ENCODE measurements at places on chromosomes 16 and 17.

GRCh38 chr17:45395569-45396415, 36.9 kb downstream of the ARHGAP27 start:
- DNase-seq: no peak

GRCh38 chr16:53429221-53429943, 4.9 kb upstream of the RBL2 start:
- no peak for DNase-seq

GRCh38 chr17:19978209-19978802, 678 bp upstream of the AKAP10 start:
- DNase-seq: peak; percentile 46

DNA sequence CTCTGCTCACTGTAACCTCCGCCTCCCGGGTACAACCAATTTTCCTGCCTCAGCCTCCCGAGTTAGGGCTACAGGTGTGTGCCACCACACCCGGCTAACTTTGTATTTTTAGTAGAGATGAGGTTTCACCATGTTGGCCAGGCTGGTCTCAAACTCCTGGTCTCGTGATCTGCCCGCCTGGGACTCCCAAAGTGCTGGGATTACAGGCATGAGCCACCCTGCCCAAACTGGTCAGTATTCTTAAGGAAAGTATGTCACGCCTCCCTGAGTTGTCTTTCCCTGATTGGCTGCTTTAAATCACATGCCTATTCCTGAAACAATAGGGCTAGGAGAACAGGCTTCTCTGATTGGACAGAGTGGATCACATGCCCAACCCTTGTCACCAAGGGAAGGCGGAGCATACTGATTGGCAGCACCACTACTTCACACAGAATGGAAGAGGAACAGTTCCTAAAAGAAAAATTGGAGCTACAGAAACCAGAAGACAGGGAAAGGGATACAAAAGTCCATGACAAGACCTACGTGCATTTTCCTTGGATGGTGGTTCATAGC, 17.6 kb upstream of the CYB5B start:
- DNase-seq: no peak

DNA sequence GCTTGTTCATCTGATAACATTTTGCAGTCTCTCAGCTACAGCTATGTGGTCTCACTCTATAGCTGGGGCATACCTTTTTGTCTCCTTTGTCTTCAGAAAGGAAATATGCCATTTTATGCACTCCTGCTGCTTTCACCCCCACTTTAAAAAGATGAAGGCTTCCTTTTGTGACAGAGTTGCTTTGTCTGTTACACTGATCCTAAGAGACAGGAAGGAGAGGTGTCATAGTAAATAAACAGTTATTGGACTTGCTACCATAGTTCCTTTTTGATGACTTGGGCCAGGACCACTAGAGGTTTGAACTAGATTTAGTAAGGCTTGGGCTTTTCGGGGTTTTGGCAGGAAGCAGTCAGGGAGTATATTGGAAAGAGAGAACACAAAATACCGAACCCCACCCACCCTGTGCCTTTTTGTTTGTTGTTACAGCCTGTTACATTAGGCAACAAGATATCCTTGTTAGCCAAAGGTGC, 1.8 kb upstream of the METTL9 start:
- no peak for DNase-seq

DNA sequence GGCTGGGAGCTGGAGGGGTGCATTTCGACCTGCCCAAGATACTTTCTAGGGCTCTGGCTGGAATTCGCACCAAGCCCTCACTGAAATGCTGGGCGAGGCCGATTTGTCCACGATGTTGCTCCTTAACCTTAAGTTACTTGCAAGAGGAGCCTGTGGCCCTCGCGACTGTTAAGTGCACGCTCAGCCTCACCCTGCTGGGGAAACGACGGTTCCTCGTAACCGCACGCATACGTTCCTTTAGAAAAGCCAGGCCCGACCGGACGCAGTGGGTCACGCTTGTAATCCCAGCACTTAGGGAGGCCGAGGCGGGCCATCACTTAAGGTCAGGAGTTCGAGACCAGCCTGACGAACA, 607 bp upstream of the NCOR1 start:
- DNase-seq: no peak

DNA sequence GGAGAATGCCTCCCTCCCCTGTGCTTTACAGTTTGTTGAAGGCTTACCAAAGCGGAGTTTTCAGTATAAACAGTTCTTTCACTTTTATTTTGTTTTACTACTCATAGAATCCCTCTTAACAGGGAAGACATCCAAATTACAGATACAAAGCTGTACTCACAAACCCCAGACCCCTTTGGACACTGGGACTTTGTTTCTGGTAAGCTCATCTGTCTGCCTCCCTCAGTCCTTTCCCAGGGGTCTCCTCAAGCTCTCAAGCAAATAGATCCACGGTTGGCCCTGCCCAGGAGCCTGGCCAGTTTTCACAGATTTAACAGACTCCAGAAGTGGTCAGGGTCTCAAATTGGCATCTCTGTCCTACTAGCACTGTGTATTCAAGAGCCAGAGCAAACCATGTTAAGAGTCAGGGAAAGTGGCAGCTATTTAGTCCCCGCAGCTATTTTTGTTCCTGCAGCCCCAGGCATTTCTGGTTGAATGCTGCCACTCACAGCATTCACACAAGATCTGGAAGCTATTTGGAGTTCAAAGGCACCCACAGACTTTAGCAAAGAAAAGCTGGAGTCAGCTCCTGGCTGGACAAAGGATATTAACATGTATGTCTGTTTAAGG, 54.2 kb downstream of the TMEM100 start:
- DNase-seq: no peak

DNA sequence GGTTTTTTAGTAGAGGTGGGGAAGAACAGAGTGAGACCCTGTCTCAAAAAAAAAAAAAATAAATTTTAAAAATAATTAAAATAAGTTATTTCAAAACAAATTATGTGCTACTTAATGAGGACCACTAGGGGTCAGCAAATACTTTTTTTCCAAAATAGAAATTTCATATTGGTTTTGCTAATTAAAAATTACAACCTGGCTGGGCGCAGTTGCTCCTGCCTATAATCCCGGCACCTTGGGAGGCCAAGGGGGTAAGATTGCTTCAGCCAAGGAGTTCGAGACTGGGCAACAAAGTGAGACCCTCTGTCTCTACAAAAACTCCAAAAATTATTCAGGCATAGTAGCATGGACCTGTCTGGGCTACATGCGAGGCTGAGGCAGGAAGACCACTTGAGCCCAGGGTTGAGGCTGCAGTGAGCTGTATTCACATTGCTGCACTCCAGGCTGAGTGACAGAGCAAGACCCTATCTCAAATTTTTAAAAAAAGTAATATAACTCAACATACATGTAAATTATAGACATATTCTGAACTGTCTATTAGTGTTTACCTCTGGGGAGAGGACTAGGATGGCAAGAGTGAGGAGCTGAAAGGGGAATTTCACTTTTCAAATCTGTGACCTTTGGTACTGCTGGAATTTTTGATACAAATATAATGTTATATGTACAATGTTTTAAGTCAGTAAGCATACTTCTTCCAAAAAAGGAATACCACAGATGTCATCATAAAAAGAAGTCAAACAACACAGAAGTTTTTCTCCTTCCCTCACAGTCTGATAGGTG, 8.1 kb downstream of the MEIOB start:
- no peak for DNase-seq

- no peak for DNase-seq
Observed at GRCh38 chr17:57403236-57403635, 146.9 kb downstream of the MSI2 start.

- DNase-seq: no peak
Observed at GRCh38 chr16:85302848-85303353, 190.6 kb upstream of the CIBAR2 start.

DNA sequence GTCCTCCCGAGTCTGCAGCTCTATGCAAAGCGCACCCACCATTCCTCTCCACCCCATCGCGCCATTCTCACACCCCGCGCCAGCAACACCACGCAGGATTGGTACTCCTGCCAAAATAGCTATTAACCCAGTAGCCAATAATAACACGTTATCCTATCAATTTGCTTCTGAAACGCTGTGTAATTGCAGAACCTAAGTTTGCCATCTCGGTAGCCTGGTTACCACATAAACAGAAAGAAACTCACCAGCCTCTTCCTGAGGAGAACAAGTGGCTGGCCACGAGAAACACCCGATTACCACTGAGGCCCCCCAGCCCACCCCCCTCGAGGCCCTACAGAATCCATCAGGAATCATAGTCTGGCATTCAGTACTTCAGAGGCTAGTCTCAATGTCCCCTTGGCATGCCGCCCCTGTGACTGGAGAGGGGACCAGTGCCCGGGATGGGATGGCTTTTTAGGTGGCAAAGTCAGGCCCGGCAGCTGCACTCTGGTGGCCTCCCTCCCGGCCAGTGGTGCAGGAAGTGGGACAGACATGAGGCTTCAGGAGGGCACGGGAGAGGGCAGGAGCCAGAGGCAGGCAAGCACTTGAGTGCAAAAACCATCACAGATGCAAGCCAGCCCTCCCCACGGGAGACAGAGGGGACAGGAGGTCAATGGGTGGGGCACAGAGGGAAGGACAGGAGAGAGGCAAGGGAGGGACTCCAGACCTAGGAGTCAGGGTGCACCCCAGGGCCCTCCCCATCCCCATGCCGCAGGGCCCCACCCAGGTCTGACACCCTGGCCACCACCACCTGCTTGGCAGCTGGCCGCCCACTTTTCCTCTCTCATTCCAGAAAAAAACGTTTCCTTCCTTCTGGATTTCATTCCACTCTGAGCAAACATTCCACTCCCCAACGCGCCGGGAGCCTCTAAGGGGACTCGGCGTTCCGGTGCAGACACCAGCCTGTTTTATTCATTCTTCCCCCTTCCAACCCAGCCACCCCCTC, 192.5 kb downstream of the ZNF423 start:
- DNase-seq: no peak

DNA sequence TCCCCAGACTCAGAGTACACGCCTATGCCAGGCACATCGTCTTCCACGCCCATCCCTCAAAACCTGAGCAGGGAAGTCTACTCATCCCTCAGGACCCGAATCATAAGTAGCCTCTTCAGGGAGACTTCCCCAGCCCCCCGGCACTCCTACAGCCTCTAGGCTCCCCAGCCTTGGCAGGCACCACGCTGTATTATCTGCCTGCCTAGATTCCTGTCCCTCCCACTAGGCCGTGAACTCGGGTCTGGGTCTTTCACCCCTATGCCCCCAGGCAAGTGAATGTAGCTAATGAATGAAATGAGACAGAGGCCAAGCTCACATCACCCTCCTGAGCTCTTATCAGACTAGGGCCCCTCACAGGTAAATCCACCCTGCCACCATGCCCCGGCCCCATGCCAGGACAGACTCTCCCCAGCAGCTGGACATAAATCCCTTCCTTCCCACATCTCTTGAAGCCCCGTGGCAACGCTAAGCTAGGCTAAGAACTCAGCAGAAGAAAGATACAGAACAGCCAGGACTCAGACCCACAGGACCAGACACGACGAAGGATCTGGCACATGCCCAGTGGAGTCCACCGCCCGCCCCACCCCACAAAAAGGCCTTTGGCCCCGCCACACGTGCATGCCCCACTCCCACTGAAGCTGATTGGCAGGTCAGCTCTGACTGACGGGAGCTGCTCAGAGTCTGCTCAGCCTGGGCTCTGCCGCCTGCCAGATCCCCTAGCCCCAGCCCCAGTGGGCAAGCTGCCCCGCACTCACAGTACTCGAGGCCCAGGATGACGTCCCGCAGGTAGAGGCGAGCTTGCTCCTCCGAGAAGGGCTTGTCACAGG, 13.0 kb downstream of the CAMKK1 start:
- no peak for DNase-seq

All from GM19239 (cell line).